RPMI7951 (cell line): ENCODE measurements at places on chromosomes 1 and 21. TPM values are rescaled to one million over a fixed set of nuclear protein-coding genes. Genes with fewer than 3 reads are reported as not detected.

Gene SLC5A9
- total RNA-seq: not detected in 2 replicates

Gene KCNA10
- total RNA-seq: not detected in 2 replicates

Gene KCNA2
- 0.20 and 0.48 TPM in 2 replicates for total RNA-seq

Gene CHRM3
- 0.12 TPM in 1 of 2 replicates, not detected in the other for total RNA-seq

Gene TIE1
- 0.68 and 0.84 TPM in 2 replicates for total RNA-seq

Gene NBPF4
- total RNA-seq: 0.60 and 0.88 TPM in 2 replicates

Gene KCNE1
- not detected in 2 replicates for total RNA-seq

Gene ACTA1
- total RNA-seq: not detected in 2 replicates

Gene AQP10
- total RNA-seq: not detected in 2 replicates

Gene TNFRSF4
- total RNA-seq: 0.10 TPM in 1 of 2 replicates, not detected in the other

Gene SPRR2F
- total RNA-seq: not detected in 2 replicates

Gene MRPS14
- 27.8 and 43.1 TPM in 2 replicates for total RNA-seq

Gene EPHX1
- 25.0 and 25.5 TPM in 2 replicates for total RNA-seq

Gene GPR157
- total RNA-seq: 4.7 and 6.2 TPM in 2 replicates

Gene NFASC
- 6.0 and 6.8 TPM in 2 replicates for total RNA-seq

Gene UTS2
- total RNA-seq: 0.10 TPM in 1 of 2 replicates, not detected in the other

Gene HRNR
- total RNA-seq: under 0.01 TPM in 1 of 2 replicates, not detected in the other

Gene RBP7
- total RNA-seq: not detected in 2 replicates

Gene SLAMF7
- not detected in 2 replicates for total RNA-seq

Gene SPRR2A
- total RNA-seq: not detected in 2 replicates

Gene FBXO44
- 4.7 and 6.7 TPM in 2 replicates for total RNA-seq

Gene ZNF695
- 8.4 and 8.8 TPM in 2 replicates for total RNA-seq

Gene AKT3
- 20.6 and 26.7 TPM in 2 replicates for total RNA-seq

Gene S100A14
- 0.39 TPM in 1 of 2 replicates, not detected in the other for total RNA-seq

Gene CYP4Z1
- not detected in 2 replicates for total RNA-seq

Gene OR2AK2
- not detected in 2 replicates for total RNA-seq

Gene ATF3
- total RNA-seq: 1.2 and 1.4 TPM in 2 replicates

Gene RGSL1
- total RNA-seq: not detected in 2 replicates

Gene NECAP2
- total RNA-seq: 88.9 and 102 TPM in 2 replicates

Gene LCE1B
- total RNA-seq: not detected in 2 replicates

Gene PODN
- total RNA-seq: 0.36 TPM in 1 of 2 replicates, not detected in the other

Gene MNDA
- total RNA-seq: not detected in 2 replicates

Gene CR2
- total RNA-seq: not detected in 2 replicates

Gene OR2L2
- not detected in 2 replicates for total RNA-seq

Gene CR1
- total RNA-seq: not detected in 2 replicates
